ENCODE measurements at places on chromosomes 6 and 20. TPM values are rescaled to one million over a fixed set of nuclear protein-coding genes. Genes with fewer than 3 reads are reported as not detected.

LY6G6F gene
- total RNA-seq = not detected

GRIK2 gene
- total RNA-seq = not detected

OXT gene
- total RNA-seq = 1.2 TPM

RSPO4 gene
- 0.12 TPM for total RNA-seq

SPINT4 gene
- not detected for total RNA-seq

CCDC167 gene
- total RNA-seq = 32.2 TPM

TCF21 gene
- not detected for total RNA-seq

RNASET2 gene
- total RNA-seq = 46.3 TPM

ASIP gene
- not detected for total RNA-seq

BTNL2 gene
- not detected for total RNA-seq

PPP1R18 gene
- 200 TPM for total RNA-seq

BMP7 gene
- 0.39 TPM for total RNA-seq

RWDD2A gene
- 2.8 TPM for total RNA-seq

DNA sequence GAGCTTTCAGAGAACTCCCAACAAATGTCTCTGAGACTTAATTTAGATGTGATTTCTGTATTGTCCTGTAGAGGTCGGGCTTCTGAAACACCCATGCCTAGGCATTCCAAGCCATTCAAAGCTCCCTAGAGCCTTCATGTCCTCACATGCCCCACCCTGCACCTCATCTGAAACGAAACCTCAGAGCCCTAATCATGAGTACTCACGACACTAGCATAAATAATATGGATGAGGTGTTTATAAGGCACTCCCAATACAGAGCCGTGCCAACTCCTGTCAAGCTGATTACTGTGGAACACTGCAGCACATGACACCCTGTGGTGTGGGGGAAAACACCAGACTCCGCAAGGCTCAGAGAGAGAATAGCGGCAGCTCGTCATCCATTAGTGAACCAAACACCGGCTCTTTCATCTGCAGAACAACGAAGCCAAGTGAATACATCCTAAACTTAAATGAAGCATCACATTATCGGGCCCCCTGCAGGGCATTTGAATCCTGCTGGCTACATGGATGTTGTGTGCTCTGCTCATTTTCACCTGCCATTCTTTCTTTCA lies 83.8 kb downstream of the FNDC1 start:
- no peak overlapping the region for H3K4me3 ChIP-seq
- no peak overlapping the region for H3K27ac ChIP-seq
- H3K4me1 ChIP-seq = peaks cover 4% of the 10 kb centered on the region
- H3K27me3 ChIP-seq = peaks cover 29% of the 10 kb centered on the region
- H3K36me3 ChIP-seq = no peaks in the 10 kb centered on the region

DNA sequence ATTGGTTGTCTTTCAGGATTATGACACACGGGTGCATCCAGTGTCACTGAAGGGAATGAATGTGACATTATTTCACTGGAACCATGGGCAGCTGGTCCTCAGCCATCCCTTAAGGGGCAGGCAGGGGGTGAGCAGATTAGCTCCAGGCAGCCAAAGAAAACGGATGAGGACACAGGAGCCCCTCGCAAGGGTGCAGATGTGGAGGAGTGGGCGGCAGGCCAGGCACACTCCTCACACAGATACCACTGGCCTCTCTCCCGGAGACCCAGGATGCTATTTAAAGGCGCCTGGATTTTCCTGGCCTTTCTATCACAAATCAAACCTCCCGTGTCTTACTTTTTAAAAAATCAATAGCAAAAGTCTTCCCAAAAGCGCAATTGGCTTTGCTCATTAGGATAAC lies 210.4 kb downstream of the TAF4 start:
- H3K27me3 ChIP-seq = no peaks in the 10 kb centered on the region
- H3K4me1 ChIP-seq = no peaks in the 10 kb centered on the region
- no peak overlapping the region for H3K27ac ChIP-seq
- H3K36me3 ChIP-seq = no peaks in the 10 kb centered on the region

DNA sequence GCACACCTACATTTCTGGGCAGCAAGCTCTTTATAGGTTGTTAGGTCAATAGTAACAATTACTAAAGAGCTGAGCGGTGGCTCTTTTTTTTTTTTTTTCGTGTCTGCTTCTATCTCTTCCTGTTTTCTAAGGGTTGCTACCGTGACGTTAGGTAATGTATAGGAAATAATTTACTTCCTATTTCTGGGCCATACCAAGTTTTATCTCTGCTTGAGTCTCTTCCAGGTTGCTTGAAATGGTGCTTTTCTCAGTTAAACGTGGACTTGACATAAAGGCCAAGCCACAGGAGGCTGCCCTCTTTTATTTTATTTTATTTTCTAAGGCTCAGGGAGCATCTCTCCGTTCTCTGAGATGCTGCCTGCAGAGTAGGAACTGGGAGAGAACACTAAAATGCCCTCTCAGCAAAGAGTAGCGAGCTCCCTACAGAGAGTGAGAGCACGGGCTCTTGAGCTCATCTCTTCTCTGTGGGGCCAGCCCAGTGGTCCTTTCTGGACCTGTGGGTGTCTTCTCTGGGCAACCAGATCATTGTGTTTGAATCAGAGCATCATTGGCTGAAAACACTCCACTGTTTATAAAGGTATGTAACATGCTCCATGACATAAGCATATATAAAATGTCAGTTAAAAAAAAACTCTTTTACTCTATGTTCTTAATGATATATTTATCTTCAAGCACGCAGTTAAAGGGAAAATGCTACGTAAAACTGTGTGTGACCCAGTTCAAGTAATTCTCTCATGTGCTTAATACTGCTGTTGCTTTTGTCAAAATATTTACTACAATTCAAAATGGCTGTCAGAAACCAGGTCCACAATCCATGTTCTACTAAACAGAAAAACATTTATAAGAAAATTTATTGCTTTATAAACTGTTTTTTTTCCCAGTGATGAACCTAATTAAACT lies at the start of gene ZNF831:
Gene ZNF831, plus strand, starts transcription at position 191 of the 900 bp plus-strand sequence. CDS start 27,199 bp downstream, outside the sequence.
- DNase-seq = peak; percentile 50
- H3K27me3 ChIP-seq = no peaks in the 10 kb centered on the region
- peaks cover 96% of the 10 kb centered on the region for H3K4me1 ChIP-seq
- H3K4me3 ChIP-seq = peak within 1 kb of the TSS; percentile 87
- peak within 1 kb of the TSS; percentile 100 for H3K27ac ChIP-seq
- H3K36me3 ChIP-seq = peaks cover 6% of the 10 kb centered on the region

- no peak for DNase-seq
- H3K27ac ChIP-seq = no peak overlapping the region
- H3K36me3 ChIP-seq = no peaks in the 10 kb centered on the region
- H3K27me3 ChIP-seq = no peaks in the 10 kb centered on the region
- H3K4me3 ChIP-seq = no peak overlapping the region
- no peaks in the 10 kb centered on the region for H3K4me1 ChIP-seq
These were observed 76.4 kb downstream of the CDC5L start for GRCh38 chr6:44463728-44464450.

- no peaks in the 10 kb centered on the region for H3K36me3 ChIP-seq
- no peak overlapping the region for H3K4me3 ChIP-seq
- H3K4me1 ChIP-seq = peaks cover 4% of the 10 kb centered on the region
- H3K27me3 ChIP-seq = no peaks in the 10 kb centered on the region
- DNase-seq = no peak
These were observed 156.8 kb upstream of the MLN start for GRCh38 chr6:33960345-33961313.

GRCh38 chr20:51695574-51696303 lies 72.5 kb downstream of the ATP9A start:
- no peak overlapping the region for H3K27ac ChIP-seq
- DNase-seq = no peak
- H3K4me3 ChIP-seq = peak overlapping the region; percentile 27
- no peaks in the 10 kb centered on the region for H3K36me3 ChIP-seq
- peaks cover 15% of the 10 kb centered on the region for H3K4me1 ChIP-seq

DNA sequence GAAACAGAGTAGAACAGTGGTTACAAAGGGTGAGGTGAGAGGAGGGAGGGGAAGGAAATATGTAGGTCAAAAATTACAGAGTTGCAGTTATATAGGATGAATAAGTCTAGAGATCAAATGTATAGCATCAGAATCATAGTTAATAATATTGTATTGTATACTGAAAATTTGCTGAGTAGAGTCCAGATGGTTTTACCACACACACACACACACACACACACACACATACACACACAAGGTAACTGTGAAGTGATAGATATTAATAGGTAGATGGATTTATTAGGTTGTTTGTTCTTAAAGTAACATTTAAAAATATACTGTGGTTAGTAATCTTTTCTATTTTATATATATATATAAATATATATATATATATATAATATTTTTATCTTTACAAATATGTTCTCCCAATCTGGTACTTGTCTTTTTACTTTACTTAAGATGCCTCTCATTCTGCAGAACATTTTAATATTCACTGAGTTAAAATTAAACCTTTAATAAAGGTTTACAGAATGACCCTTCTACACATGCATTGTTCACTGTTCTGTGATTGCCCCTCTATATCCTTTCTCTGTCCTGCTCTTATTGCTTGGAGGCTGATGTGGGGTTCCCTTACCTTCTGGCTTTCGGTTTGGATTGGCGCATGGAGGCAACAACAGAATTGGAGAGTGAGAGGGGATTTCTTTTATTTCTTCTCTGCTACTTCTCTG lies 408 bp downstream of the PTCHD4 start:
- no peak overlapping the region for H3K4me3 ChIP-seq
- no peak overlapping the region for H3K27ac ChIP-seq
- H3K4me1 ChIP-seq = no peaks in the 10 kb centered on the region
- H3K27me3 ChIP-seq = no peaks in the 10 kb centered on the region
- no peak for DNase-seq

- H3K4me1 ChIP-seq = peaks cover 75% of the 10 kb centered on the region
- H3K27me3 ChIP-seq = no peaks in the 10 kb centered on the region
These were observed 202.3 kb downstream of the GMPR start for GRCh38 chr6:16440636-16441212.

- H3K4me1 ChIP-seq = no peaks in the 10 kb centered on the region
- H3K4me3 ChIP-seq = no peak overlapping the region
- H3K27ac ChIP-seq = no peak overlapping the region
- DNase-seq = no peak
- no peaks in the 10 kb centered on the region for H3K27me3 ChIP-seq
- no peaks in the 10 kb centered on the region for H3K36me3 ChIP-seq
These were observed 11.2 kb upstream of the MMP24 start for GRCh38 chr20:35215066-35215956.

GRCh38 chr6:166410426-166410935 lies 27.7 kb upstream of the MPC1 start:
- H3K27me3 ChIP-seq = peaks cover 4% of the 10 kb centered on the region
- H3K36me3 ChIP-seq = peaks cover 3% of the 10 kb centered on the region
- H3K27ac ChIP-seq = no peak overlapping the region
- no peak for DNase-seq

- H3K36me3 ChIP-seq = no peaks in the 10 kb centered on the region
- no peaks in the 10 kb centered on the region for H3K27me3 ChIP-seq
- DNase-seq = no peak
- H3K4me3 ChIP-seq = no peak overlapping the region
These were observed 107.6 kb upstream of the MAP3K4 start for GRCh38 chr6:160883999-160884398.

DNA sequence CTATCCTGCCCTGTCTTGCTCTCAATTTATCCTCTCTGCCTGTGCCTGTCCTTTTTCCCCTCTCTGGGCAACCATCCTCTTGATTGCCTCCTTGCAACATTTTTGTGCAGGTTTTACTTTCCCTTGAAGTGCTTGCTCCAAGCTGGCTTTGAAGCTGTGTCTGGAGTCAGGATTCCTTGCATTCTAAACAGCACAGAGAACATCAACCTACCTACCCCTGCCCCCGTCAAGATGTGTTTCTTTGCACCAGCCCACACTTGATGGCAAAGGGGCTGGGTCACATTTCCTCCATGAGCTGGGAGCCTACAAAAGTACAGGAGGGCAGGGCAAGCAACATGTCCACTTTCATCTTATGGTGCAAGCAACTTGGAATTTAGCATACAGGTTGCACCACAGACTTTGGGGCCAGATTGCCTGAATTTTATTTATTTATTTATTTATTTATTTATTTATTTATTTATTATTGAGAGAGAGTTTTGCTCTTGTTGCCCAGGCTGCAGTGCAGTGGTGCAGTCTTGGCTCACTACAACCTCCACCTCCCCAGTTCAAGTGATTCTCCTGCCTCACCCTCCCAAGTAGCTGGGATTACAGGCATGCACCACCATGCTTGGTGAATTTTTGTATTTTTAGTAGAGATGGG lies 206.3 kb downstream of the COL19A1 start:
- no peaks in the 10 kb centered on the region for H3K36me3 ChIP-seq
- H3K27ac ChIP-seq = no peak overlapping the region
- H3K27me3 ChIP-seq = peaks cover 5% of the 10 kb centered on the region
- no peak for DNase-seq
- no peaks in the 10 kb centered on the region for H3K4me1 ChIP-seq

DNA sequence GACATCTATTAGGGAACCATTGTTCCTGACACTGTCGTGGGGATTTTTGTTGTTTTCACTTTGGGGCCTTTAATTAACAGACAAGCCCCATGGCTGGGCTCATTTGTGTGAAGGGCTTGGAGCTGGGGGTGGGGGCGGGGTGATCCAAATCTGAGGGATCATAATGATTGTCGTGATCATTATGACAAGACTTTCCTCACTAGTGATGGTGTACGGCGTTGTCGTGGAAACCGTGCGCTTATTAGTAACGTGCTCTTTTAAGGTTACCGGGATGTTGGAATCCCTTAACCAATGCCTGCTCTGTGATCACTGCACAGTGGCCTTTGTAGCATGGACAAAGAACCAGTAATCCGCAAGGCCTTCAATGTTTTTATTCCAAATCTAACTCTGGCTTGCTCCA lies 18.6 kb downstream of the PDYN start:
- DNase-seq = no peak
- no peak overlapping the region for H3K27ac ChIP-seq
- peaks cover 20% of the 10 kb centered on the region for H3K27me3 ChIP-seq
- H3K36me3 ChIP-seq = no peaks in the 10 kb centered on the region
- H3K4me3 ChIP-seq = no peak overlapping the region
- no peaks in the 10 kb centered on the region for H3K4me1 ChIP-seq

GRCh38 chr6:143872201-143872600 lies 7.9 kb downstream of the ZC2HC1B start:
- peaks cover 7% of the 10 kb centered on the region for H3K4me1 ChIP-seq
- H3K36me3 ChIP-seq = peaks cover 9% of the 10 kb centered on the region
- no peak overlapping the region for H3K4me3 ChIP-seq
- DNase-seq = no peak

DNA sequence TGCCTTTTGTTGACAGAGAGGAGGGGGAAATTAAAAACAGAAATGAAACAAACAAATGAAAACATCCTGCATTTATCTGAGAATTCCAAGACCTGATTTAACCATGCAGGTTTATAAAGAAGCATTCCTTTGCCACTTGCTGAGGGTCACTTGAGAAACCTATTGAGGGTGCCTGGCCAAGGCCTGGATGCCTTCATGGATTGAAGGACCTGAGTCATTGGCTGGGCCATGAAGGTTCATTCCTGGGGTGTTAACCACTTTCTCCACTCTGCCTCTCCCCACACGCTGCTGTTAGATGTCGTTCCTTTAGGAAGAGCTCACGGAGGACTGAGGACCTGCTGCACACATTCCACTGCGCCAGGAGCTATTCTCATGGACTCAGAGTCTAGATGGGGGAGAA lies 49.7 kb downstream of the DAAM2 start:
- H3K27me3 ChIP-seq = peaks cover 23% of the 10 kb centered on the region
- no peaks in the 10 kb centered on the region for H3K36me3 ChIP-seq
- DNase-seq = no peak
- H3K4me3 ChIP-seq = no peak overlapping the region
- H3K4me1 ChIP-seq = no peaks in the 10 kb centered on the region

All from activated T-cell treated with anti-CD3 and anti-CD28 coated beads, Interleukin-2, amount 50 U/mL, for 72 hours (primary cell).